D721Med (cell line): ENCODE measurements at places on chromosomes 11 and 22.

- peak; percentile 70 for DNase-seq
Measured at GRCh38 chr11:61711498-61711897, 31.3 kb downstream of the DAGLA start.

DNA sequence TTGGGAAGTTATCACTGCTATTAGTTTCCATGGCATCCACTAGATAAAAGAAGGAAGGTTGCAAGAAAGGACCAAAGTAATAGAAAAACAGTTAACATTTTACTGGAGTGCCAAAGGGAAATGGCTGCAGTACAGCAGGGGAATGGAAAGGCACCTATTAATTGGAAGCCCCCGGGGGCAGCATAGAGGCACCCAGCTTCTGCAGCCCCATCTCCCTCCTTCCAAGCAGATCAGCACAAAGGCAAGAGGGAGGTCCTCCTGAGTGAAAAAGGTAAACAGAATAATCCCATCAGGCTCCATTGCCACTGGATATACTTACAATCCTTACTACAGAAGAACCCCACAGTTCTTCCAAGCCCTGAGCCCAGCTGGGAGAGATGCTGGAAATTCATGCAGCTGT is 887.1 kb downstream of the DLG2 start:
- no peak for DNase-seq

- no peak for DNase-seq
Measured at GRCh38 chr22:39994566-39995392, at the start of gene FAM83F. Gene FAM83F, plus strand, starts transcription at chr22:39994954. Its CDS starts 89 bp downstream, at chr22:39995043.

- no peak for DNase-seq
Measured at GRCh38 chr22:24516301-24516737, 21.2 kb downstream of the UPB1 start.

- no peak for DNase-seq
Measured at GRCh38 chr11:36333897-36334296, 37.8 kb downstream of the PRR5L start.

DNA sequence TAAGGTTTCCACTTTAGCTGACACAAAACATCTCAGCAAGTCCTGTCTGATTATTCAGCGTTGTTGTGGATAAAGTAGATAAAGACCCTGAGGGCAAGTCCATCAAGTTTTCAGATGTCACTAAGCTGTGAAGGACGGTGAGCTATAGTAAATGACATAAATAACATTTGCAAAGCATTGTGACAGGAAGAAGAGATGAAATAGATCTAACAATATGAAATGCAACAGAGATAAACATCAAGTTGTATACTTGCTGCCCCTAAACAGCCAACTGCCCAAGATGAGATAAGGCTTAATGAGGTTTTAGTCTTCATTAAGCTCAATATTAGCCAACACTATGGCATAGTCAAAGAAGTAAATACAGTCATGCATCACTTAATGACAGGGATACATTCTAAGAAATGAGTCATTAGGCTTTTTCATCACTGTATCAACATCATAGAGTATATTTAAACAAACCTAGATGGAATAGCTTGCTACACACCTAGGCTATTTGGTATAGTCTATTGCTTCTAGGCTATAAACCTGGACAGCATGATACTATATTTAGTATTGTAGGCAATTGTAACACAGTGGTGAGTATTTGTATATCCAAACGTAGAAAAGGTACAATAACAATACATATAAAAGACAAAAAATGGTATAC is 625.1 kb upstream of the ANO5 start:
- DNase-seq = no peak

DNA sequence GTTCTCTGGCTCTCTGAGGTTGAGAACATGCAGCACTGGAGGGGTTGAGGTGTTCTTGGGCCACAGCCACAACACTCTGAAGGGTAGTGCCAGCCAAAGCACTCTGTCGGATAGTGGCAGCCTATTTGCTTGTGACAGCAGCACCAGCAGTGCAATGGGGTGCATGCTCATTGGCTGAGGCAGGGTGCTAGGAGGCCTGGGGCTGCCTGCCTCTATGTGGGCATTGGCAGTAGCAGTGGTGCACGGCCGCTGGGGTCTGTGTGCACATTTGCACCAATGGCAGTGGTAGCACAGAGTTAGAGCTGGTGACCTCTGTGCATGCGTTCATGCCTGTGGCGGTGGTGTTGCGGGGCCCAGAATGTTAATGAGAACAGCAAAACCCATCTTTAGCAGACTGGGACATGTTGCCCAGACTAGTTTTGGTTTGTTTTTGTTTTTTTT is 25.4 kb downstream of the PI4KA start:
- no peak for DNase-seq

- DNase-seq = peak; percentile 23
Measured at GRCh38 chr11:87295237-87295636, 257.5 kb downstream of the TMEM135 start.

GRCh38 chr11:76732643-76733042 is 50.5 kb upstream of the TSKU start:
- no peak for DNase-seq

DNA sequence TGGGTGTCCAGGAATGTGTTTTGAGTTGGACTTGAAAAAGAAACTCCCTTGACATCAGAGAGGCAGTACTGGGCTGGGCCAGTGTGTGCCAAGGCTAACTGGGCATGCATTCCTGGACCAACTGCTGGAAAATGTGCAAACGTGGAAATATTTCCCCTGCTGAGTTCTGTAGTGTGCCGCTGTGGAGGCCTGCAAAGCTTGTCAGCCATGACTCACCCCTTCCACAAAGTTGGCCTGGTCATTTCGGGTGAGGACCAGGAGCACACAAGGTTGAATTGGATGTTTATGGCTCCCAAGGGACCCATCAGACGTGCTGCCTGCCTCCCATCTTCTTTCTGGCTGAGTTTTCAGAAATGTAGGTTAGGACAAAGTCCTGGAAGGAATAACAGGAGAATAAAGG is 513.1 kb downstream of the MIAT start:
- no peak for DNase-seq

DNA sequence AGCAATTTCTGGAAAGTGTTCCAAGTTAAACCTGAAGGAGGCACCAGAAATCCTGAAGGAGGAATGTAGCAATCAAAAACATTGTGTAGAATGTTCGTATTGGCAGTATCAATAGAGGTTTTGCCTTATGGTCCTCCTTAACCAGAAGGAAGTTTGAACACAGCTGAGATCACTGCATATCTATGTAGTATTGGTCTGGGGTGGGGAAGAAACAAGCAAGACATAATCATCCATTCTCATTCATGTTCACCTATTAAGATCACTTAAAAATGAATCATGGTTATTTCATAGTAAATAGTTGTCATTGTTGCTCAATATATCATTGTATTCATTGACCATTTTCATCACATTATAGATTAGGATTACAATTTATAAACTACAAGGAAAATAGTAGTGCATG is 160.5 kb downstream of the DDX10 start:
- DNase-seq = no peak
